ENCODE measurements at places on chromosomes 2 and 18.

- DNase-seq: no peak
Observed at GRCh38 chr2:28359222-28360057, 33.2 kb upstream of the FOSL2 start.

DNA sequence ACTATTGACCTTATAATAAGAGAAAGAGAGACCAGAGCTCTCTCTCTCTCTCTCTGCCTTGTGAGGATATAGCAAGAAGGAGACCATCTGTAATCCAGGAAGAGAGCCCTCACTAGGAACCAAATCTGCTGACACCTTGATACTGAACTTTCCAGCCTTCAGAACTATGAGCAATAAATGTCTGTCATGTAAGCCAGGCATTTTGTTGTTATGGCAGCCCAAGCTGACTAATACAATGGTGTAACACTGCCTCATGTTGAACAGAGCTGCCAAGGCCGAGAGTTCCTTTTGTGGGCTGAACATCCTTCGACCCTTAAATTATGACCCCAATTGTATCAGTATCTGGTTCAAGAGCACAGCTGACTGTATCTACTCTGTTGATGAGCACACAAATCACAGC, 108.0 kb downstream of the LRRC30 start:
- DNase-seq: no peak

- DNase-seq: no peak
Observed at GRCh38 chr2:75315436-75315835, 116.1 kb upstream of the TACR1 start.

DNA sequence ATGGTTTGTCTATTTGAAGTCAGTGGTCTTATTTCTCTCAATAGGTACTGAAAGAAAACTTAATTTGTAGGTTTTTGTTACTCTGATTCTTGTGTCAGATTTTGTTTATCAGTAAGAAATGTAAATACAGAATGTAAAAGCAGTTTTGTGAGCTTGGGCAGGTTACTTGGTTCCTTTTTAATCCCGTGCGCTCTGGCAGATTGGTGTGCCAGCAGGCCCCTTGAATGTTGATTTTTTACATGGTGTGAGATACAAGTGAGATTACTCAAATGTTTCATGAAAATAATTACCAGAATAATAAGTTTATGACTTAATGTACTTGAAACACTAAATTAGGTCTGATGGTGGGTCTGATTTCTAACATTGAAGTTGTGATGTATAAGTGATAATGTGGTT, 13.4 kb downstream of the HNRNPA3 start:
- DNase-seq: no peak

DNA sequence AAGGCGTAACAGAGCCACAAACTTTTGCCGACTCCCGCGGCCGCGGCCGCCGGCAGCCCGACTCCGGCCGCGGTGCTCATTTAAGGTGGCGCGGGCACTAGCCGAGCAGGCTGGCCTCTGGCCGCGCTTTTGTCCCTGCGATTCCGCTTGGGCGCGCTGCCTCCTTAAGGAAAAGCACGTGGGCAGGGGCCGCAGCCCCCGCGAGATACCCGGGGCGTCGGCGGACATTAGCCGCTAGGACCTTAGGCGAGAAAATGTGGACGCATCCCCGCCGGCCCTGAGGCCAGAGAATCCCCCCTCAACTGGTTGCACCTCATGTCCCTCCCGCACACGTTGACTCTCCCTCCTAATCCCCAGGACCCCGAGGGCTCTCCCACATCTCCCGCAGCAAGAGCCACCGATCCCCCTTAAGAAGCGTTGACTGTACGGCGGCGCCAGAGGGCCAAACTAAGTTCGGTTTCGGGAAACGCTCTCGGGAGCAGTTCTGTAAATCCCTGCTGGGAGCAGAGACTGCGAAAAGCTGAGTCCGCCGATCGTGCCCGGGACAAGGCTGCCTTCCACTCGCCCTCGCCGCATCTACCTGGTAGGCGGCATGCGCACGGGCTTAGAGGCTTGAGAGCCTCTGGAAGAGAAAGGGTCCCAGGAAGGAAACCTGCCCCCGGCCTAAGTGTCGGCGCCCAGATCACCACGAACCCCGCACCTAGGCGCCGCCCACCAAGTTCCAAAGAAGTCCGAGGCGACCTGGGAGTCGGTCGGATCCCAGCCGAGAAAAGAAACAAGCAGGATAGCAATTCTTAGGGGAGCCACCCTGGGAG, 1.8 kb upstream of the SATB2 start:
- DNase-seq: peak; percentile 94

GRCh38 chr2:11320698-11321492, 23.5 kb downstream of the ROCK2 start:
- no peak for DNase-seq

GRCh38 chr18:70197026-70197425, 8.5 kb downstream of the RTTN start:
- no peak for DNase-seq

DNA sequence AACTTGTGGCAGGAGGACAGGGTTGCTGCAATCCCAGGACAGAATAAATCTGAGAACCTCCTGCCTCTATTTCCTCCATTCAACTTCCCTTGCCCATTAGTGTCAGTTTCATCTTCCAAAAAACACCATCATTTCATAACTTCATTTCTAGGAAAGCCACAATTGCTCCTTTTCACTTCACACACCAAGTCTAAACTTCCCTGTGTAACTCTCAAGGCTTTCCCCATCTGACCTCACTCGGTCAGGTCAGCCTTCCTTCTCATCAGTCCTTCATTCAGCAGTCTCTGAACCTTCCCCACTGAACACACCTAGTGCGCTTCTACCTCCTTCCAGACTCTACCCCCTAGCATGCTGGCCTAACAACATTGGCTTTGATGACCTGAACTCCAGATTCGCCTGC, 35.8 kb downstream of the TCF7L1 start:
- DNase-seq: no peak

GRCh38 chr2:39008665-39009064, 112.2 kb downstream of the SOS1 start:
- DNase-seq: no peak

DNA sequence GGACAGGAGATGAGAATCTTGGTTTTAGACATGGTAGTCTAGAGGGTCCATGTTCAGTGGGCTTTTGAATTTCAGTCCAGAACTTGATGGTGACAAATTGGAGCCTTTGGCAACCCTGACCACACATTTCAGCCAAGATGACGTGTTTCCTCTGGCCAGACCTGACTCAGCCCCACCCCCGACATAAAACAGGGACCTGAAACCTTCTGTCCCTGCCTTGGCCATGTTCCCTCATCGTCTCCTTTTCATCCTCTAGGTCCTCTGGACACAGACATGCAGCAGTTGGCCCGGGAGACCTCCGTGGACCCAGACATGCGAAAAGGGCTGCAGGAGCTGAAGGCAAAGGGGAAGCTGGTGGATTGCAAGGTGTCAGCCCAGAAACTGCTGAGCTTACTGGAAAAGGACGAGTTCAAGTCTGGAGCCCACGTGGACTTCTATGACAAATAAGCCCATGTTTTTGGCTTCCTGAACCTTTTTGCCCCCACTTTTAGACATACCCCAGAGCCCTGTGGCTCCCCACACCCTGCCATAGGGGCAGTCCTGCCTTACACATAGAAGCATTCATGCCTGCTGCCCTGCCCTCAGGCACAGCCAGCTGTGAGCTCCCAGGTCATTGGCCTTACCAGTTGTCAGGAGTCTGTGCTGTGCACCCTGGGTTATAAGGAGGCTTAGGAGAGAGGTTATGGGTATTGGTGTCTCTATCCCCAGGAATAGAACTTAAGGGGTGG, 4.0 kb downstream of the SPR start:
- no peak for DNase-seq

DNA sequence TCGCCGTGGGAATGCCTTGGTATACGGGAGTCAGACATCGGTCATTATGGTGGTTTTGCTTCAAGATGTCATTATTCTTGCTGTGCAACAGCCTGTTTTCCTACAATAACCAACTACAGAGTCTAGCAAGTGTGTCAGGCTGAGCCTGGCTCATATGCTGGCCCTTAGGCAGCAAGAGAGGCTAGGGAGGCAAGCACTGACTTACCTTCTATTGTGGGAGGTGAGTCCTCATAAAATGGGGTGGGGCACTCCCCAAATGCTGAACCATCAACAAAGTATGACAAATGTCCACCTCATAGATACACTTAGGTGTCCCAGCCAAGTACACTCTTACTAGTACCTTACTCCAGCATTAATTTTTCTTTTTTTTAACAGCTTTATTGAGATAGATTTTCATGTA, 77.0 kb upstream of the ATL2 start:
- DNase-seq: no peak

- DNase-seq: no peak
Observed at GRCh38 chr18:37397814-37398213, 167.8 kb downstream of the CELF4 start.

- DNase-seq: no peak
Observed at GRCh38 chr2:28643911-28644334, 107.7 kb upstream of the PPP1CB start.

DNA sequence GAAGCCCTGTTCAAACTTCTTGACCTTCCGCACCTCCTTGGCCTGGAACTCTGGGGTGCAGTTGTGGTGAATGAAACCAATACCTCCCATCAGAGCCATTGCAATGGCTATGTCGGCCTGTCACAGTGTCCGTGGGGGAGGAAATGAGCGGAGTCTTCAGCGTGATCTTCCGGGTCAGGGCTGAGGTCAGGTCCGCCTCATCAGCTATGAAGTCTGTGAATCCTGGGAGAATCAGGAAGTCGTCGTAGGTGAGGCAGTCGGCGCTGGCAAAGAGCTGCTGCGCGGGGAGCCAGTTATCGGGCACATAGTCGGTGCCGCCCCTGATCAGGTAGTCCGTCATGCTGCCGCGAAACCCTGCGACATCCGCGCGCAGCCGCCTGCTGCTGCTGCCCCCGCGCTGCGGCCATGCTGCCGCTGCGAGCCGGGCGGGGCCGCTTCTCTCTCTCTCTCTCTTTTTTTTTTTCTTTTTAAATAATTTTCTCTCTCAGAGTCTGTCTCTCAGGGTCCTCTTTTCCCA, 154.1 kb upstream of the ZSWIM2 start:
- DNase-seq: no peak

DNA sequence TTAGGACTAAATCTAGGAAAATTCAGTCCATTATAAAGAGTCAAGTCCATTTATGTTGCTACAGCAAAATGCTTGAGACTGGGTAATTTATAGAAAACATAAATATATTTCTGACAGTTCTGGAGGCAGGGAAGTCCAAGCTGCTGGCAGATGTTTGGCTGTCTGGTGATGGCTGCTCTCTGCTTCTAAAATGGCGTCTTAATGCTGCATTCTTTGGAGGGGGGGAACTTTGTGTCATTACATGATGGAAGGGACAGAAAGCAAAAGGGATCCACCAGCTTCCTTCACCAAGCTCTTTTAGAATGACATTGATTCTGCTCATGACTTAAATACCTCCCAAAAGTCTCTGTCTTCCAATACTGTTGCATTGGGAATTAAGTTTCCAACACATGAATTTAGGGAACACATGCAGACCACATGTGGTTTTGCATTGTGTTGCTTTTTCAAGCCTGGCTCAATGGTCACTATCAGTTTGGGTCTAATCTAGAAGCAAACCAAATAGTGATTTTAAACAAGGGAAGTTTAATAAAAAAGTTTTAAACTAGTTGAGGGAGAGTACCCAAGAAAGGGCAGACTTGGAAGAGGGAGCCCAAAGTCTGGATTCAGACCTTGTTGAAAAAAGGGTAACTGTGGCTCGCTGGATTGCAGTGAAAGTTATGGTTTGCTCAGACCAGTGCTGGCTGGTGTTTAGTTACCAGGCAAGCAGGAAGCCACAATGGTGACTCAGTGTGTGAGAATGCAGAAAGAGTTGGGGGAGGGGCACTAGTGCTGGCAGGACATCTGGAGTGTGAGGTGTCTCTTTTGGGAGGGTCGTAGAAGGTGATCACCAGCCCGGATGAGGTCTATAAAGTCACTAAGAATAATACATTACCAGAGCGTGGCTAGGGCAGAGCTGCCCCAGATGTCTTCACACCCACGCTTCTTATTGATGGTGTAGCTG, 30.8 kb downstream of the C18orf54 start:
- no peak for DNase-seq

GRCh38 chr2:178200331-178200730, 6.0 kb downstream of the OSBPL6 start:
- DNase-seq: no peak

DNA sequence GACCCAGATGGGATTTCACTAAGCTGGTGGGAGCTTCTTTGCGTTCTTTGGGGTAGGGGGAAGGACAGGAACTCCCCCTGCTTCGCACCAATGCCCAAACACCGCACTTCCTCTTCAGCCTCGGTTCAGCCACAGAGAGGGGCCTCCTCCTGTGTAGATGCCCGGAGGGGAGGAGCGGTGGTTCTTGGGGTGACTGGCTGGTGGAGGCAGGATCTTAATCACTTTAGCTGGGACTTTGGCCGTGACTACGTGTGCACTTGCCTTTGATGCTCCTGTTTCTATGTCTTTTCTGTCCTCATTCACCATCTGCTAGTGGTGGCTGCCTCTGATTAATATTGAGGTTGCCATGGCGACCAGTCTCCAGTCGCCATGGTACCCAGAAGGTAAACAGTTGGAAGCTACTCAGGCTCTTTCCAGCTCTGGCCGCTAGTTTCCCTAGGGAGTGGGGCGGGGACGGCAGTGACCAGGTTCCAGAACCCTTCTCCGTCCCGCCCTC, 1.9 kb downstream of the CNGA3 start:
- DNase-seq: no peak

GRCh38 chr18:77222464-77222863, 27.2 kb upstream of the GALR1 start:
- no peak for DNase-seq

DNA sequence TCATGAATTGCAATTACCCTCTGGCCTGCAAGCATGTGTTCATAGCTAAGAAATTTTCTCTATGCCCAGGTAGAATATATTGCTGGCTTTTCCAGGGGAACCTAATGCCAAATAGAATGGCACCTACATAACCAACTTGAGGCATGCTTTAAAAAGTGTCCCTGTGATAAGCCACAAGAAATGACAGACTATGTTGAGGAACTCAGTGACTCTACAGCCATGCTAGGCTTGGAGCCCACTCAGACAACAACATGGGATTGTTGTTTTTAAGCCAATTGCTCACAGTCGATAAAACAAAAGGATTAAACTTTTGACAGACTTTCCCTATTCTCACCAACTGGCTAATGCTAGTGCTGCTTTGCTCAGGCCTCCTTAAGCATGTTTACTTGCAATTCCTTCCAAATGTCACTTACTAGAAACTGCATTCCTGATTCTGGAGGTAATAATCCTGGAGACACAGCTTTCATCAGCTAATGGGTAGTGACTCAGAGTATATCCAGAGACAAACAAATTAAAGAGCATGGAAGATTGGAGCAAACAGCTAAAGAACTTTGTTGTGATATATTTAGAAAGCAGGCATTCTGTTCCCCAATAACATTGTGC, 249.0 kb downstream of the SLC8A1 start:
- DNase-seq: no peak

DNA sequence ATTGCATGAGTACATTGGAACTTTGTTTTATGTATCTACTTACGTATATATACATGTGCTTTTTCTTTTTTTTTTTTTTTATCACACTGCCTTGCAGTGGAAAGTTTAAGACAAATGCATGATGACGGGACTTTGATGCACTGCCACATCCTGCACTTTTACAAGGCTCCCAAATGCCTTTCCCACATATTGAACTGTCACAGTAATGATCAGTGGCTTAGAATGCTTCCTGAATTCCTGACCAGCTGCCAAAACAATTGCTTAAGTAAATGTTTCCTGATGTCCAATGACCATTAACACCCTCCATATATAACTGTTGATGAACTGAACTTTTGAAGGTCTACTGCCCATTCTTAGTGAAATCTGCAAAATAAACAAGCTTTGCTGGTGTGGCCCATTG, 60.2 kb downstream of the LYPD6B start:
- DNase-seq: no peak
